ENCODE measurements at places on chromosomes 12 and 14.

DNA sequence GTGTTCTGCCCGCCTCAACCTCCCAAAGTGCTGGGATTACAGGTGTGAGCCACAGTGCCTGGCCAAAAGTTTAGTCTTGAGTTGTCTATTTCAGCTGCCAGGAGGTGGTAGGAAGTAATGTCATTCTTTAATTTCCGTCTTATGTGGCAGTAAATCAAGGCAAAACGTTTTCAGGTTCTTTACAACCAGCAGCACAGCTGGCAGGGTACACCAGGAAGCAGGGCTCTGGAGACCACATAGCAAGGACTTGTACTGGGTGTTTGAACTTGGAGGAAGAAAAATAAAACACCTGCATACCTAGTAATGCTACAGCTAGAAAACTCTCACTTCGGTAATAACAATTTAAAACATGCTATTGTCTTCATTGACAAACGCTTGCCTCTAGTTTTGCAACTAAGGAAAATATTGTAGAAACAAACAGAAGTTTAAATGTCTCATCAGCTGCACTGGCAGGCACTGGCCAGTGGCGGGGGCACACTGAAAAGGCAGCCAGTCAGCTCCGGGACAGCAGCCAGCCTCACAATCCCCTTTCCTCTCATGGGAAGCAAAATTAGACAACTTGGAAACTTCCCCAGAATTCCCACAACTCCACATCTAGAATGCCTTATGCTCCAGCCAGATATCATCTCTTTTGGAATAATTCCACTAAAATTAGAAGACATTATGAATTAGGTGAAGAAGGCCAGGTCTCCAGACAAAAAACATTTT lies 72.2 kb downstream of the CLIP1 start:
- DNase-seq = no peak

GRCh38 chr14:103697603-103698379 lies 17.5 kb downstream of the XRCC3 start:
- no peak for DNase-seq

DNA sequence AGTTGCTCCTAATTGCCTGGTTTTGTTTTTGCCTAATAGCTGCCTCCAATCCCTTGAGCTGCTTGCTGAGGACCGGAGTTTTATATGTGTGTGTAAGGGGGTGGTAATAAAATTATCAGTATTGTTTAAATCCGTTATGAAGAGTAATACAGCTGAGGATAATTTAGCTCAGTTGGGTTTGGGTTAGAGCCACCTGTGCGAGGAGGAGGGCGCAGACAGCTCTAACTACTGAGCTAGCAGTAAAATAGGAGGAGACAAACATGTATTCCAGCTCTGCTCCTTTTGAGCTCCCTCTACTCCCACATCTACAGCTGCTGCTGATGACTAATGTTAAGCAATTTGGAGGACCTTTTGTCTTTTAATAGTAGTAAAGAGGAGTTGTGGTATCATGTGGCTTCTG lies 61.5 kb downstream of the SPATS2 start:
- no peak for DNase-seq

DNA sequence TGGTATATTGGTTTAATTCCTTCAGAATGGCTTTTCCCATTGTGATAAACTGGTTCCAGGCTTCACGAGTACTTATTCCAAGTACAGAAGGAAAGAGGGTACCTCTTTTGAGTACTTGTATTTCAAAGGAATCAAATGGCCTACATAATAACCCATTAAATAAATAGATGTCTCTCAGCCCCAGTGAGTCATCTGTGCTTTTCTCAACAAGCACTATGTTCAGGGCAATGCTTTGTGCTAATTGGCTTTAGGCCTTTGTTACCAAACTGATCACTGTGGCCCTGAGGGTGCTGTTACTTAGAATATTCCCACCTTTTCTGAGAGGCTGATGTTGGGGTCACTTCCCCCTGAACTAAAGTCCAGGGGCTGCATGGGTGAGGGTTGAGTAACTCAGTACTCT lies 107.1 kb downstream of the LRRK2 start:
- DNase-seq = no peak

- DNase-seq = peak; percentile 33
Measured at GRCh38 chr12:3076730-3077571, at the start of gene TSPAN9. TSPAN9 (plus strand) TSS chr12:3077379; CDS start chr12:3201194, 123,815 bp downstream.

DNA sequence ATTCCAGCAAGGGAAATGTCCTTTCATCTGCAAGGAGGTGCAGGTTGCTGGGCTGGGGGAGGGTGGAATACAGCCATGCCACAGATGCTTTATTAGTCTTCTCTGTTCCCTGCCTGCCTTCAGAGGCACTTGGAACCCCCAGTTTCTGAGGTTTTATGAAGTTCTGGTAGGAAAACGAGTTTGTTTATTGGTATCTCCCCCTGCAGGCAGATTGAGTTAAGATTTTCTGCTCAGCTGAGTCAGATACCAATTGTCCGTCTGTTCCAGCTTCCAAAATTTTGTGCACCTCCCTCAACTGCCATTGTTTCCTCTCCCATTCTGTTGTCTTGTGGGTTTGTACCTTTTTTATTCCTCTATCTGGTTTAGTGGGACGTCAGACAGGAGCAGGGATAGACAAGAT lies 155.6 kb downstream of the ETV6 start:
- no peak for DNase-seq

DNA sequence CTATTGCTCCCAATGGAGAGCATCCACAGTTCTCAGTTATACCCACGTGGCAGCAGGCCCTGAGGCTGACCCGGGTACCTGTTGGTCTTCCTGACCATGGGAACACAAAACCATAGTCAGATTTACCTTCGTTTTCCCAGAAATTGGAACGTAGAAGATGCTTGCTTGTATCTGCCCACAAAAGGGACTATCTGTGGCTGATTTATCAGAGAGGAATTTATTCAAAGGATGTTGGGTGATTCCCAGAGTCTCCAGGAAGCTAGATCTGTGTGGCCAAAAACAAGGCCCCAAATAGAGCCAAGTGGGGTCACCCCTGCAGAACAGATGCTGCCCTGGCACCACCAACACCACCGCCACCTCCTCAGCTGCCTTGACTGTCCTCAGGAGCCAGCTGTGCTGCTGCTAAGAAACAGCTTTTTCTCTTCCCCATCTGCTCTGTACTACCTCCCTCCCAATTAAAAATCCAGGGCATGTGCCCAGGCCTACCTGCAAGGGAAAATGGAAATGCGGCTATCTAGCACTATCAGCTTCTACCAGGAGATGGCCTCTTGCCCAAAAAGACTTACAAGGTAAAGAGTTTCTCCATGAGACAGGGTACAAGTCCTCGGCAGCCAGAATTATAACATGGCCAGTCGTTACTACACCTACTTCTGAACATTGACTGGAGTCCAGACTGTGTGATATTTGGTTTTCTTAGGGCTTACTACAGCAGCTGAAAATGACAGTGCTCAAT lies 128.6 kb upstream of the PLEKHG7 start:
- no peak for DNase-seq

- DNase-seq = no peak
Measured at GRCh38 chr12:23816394-23816851, 133.0 kb downstream of the SOX5 start.

Data from DMS79 (cell line).